ENCODE measurements at places on chromosomes 7 and 10.

DNA sequence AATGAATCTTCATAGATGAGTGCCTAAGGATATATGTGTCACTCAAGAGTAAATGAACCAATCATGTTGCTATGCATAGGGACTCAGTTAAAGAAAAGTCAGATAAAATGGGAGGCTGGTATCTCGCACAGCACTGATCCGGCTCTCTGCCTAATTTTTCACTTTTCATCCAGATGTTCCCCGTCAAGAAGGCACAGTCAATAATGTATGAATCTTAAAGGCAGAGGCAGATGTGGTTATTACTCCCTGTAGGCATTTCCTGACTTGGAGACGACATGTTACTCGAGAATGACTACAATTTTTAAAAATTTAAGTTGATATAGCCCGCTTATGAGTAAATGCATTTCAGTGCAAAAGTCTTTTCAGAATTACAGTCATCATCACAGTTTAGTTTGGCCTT is 113.6 kb downstream of the TBXAS1 start:
- DNase-seq: no peak

GRCh38 chr10:108808228-108808627 is 1115.1 kb downstream of the XPNPEP1 start:
- DNase-seq: no peak

- no peak for DNase-seq
Measured at GRCh38 chr7:31204071-31204470, 136.5 kb downstream of the NEUROD6 start.

- DNase-seq: no peak
Measured at GRCh38 chr10:25327273-25327672, 152.5 kb downstream of the GPR158 start.

GRCh38 chr10:11882646-11883375 is 59.7 kb downstream of the PROSER2 start:
- DNase-seq: no peak

GRCh38 chr7:158281441-158281840 is 306.2 kb downstream of the PTPRN2 start:
- no peak for DNase-seq

DNA sequence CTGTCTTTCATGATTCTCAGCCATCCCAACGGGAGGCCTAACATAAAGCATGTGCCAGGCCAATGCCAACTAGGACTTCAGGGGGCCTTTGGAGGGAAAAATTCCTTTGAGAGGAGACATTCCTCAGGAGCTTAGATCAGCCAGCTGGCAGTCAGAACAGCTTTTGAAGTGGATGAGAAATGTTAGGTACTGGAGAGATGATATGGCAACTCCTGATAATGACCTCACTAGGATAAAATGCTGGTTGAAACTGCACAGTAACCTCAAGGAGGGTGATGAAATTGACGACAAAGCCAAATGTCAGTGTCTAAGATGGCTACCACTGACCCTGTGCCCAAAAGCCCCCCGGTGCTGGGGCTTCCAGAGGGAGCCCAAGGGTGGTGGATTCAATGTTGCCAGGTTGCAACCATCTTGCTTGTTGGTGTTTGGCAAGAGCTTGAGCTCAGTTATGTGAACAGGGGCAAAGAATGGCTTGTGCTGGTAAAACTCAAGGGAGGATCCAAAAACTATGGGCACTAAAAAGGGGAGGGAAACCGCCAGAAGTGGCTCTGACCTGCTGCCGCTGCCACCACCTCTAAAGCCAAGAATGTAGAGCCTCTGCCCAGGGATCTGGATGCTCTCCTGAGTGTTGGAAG is 121.2 kb downstream of the UBE2H start:
- no peak for DNase-seq

DNA sequence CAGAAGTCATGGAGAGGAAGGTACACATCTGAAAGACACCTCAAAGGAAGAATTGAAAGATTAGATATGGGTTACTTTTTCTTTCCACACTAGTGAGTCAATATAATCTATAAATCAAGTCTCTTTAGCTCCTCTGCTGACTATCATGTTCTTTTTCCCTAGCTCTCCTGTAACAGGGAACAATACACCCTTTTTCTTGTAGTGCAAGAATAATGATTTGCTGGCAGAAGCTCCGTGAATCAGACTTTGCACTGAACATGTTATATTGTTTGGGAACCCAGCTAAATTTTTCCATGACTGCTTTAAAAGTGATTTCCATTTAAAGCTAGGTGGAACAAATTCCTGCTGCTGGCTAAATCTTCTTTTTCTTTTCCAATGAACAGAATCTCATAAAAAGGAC is 756.6 kb upstream of the C7orf33 start:
- no peak for DNase-seq

DNA sequence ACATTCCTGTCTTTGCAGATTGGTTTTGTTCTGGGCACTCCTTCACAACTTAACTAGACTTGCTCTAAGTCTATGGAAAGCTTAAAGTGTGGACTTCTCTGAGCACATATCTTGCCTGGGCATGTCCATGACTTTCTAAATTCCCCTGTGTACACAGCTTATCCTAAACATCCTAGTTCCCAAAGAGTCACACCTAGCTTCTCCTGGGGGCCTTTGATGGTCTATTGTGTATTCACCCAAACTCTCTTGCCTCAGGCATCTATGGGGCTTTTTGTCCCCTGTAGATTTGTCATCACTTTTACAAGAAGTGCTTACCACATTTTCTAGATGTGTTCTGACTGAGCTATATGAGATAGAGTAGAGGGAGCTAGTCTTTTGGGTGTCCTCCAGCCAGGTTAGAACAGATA is 12.2 kb upstream of the ZNF488 start:
- DNase-seq: no peak

GRCh38 chr7:114930829-114931655 is 9.1 kb downstream of the MDFIC start:
- DNase-seq: no peak

DNA sequence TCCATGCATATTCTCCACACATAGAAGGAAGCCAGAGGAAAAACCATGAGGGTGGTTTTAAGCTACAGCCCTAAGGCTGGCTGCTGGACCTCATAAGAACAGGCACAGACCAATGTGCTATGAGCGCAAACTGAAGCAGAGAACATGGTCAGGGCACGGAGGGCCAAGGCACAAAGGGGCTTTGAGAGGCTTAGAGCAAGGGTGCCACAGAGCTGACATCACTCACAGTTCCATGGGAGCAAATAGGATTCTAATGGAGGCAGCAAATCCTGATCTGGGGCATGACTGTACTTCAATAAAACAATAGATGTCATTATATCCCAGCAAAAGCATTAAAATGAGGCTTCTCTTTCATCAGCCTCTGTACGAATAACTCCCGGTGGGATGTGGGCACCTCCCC is 162.4 kb downstream of the COBL start:
- no peak for DNase-seq

DNA sequence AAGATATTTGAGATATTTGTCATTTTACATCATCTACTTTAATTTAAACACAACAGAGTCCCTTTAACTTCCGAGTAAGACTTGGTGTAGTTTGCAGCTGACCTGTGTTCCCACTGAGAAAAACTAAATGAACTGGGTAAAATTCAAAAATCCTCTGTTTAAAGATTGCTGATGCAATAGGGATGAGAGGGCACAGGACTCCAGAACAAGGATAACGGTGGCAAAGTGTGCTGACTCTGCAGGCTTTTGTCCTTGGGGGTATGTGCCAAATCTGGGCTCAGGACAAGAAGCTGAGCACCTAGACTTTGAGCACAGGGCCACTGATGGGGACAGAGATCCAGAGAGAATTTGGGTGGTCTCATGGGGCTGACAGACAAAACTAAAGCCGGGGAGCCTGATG is 156.8 kb downstream of the CCDC71L start:
- no peak for DNase-seq

DNA sequence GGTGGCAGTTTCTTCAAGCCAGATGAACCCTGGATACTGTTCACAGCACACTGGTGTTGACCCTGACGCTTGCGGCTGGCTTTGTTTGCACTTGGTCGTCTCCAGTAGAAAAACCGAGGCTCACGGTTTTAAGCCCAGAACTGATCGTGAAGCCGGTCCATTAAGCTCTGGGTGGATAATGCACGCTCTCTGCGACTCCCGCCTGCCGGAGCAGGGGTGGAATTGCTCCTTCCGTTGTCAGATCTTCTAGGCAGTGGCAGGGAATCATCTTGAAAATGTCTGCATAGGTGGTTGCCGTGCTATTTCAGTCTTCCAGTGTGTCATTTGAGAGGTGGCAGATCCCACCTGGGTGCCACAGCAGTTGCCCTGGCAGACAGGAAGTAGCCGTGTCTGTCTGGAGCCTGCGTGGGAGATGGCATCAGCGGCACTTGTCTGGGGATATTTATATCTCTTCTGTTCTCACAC is 35.9 kb upstream of the AP5Z1 start:
- peak; percentile 33 for DNase-seq

DNA sequence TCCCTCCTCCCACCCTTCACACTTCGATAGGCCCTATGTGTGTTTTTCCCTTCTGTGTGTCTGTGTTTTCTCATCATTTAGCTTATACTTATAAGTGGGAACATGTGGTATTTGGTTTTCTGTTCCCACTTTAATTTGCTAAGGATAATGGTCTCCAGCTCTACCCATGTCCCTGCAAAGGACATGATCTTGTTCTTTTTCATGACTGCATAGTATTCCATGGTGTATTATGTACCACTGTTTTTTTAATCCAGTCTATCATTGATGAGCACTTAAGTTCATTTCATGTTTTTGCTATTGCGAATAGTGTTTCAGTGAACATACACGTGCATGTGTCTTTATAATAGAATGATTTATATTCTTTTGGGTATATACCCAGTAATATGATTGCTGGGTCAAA is 46.3 kb upstream of the GNAT3 start:
- no peak for DNase-seq

- DNase-seq: no peak
Measured at GRCh38 chr10:130137090-130137448, 878 bp downstream of the GLRX3 start.

- no peak for DNase-seq
Measured at GRCh38 chr10:60572511-60573194, 183.0 kb upstream of the ANK3 start.

- DNase-seq: no peak
Measured at GRCh38 chr10:115953281-115953680, 319.7 kb downstream of the GFRA1 start.

GRCh38 chr10:71685554-71686232 is 33.9 kb downstream of the C10orf105 start:
- no peak for DNase-seq

- peak; percentile 77 for DNase-seq
Measured at GRCh38 chr7:1175967-1176851, 16.2 kb upstream of the ZFAND2A start.

DNA sequence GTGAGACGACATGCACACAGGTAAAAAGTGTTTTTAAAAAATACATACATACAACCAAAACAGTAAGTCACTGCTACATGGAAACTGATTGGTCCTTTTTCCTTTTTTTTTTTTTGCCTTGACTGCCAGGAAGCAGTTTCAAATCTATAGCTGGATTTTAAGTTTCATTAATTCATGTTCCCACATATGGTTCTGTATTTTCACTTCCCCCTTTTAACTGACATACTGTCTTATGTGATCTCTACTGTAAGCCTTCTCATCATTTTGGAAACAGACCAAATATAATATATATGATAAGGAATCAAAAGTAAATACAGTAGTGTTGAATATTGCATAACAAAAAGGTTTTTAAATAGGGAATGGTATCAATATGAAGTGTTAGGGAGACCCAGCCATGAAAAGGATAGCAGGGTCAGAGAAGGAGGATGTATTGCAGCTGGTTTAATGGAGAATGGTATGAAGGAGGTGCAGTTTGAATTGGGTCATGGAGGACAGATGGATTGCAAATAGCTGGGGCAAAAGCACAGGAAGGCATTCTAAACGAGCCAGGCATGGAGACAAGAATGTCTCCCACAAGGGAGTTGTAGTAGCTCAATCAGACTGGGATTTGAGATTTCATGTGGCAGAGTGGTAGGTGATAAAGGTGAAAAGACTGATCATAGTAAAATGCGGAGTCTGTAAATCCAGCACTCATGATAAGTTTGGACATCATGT is 5.4 kb downstream of the CAV1 start:
- no peak for DNase-seq

- DNase-seq: no peak
Measured at GRCh38 chr10:117547716-117548668, 5.4 kb downstream of the EMX2 start.

- no peak for DNase-seq
Measured at GRCh38 chr10:100995181-100995580, 4.4 kb upstream of the LZTS2 start.

GRCh38 chr10:49377256-49377655 is 18.6 kb downstream of the DRGX start:
- no peak for DNase-seq

DNA sequence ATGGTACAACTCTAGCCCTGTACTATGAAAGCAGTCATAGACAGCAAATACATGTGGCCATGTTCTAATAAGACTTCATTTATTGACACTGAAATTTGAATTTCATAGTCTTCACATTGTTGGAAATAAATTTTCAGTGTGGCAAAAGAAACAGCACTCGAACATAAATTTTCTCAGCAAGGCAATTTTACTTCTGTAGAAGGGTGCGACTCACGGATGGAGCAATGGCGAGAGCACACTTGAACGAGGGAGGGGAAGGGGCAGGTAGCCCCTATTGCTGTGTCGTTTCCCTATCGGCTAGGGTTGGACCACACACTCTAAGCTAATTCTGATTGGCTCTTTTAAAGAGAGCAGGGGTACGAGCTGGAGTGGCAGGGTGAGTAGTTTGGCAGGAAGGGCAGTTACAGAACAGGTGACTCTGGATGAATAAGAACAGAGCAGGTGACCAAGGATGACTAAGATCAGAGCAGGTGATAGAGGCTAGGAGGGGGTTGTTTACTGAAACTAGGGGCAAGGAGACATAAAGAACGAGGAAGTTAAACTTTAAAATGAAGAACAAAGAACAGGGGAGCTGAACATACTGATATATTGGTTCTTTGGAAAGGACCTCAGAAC is 52.0 kb downstream of the LRRC4 start:
- DNase-seq: no peak

DNA sequence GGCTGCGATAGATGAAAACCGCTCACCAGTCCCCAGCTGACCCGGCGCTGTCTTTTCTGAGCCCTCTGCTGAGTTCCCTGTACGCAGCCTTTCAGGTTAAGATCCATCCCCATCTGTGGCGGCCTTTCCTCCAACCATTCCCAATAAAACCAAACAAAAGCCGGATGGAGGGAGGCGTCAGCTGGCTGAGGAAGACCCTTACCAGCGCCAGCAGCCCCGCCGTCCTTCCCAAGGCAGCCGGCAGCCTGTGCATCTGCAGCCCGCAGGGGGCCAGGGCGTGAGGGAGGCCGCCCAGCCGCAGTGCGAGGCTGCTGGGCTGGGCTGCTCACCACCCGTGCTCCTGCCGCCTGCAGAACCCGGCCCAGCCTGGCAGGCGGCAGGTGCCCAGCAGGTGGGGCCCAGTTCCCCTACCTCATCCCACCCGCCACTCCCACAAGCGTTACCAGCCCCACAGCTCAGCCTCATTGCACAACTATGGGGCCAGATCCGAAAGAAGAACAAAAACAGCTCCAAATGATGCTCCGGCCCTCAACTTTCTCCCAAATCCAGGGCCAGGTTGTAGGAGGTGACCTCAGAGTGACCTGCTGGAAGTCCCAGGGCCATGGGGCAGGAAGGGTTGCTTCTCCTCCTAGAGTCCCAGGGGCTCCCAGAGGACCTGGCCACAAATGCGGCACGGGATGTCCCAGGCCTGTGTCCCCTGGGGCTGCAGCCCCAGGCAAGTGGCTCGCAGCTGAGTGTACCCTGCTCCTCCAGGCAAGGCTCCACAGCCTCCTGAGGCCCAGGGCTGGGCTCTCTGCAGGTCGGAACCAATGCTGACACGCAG is 23.8 kb downstream of the PAPOLB start:
- no peak for DNase-seq

Measured in CD4-positive, alpha-beta T cell treated with Interleukin-1 beta for 1 hour (primary cell).